ENCODE measurements at places on chromosomes 11 and 22. TPM values are rescaled to one million over a fixed set of nuclear protein-coding genes. Genes with fewer than 3 reads are reported as not detected.

Gene OR51B5
- 0.13 TPM for total RNA-seq

Gene ASPHD2
- total RNA-seq: 2.1 TPM

Gene CLCF1
- 4.4 TPM for total RNA-seq

Gene MS4A15
- total RNA-seq: not detected

Gene SUSD2
- total RNA-seq: 46.2 TPM

Gene DCUN1D5
- total RNA-seq: 40.5 TPM

Gene KIRREL3
- 4.6 TPM for total RNA-seq

Gene SLC37A4
- 10.3 TPM for total RNA-seq

Gene C11orf91
- total RNA-seq: 0.17 TPM

Gene RFPL2
- not detected for total RNA-seq

Gene YPEL4
- total RNA-seq: 1.8 TPM

Gene OLFML1
- 3.4 TPM for total RNA-seq

All from smooth muscle cell of the pulmonary artery (primary cell).